GM06990 (cell line): ENCODE measurements at places on chromosomes 7 and 10.

GRCh38 chr10:112383325-112383724, 9.4 kb downstream of the ACSL5 start:
- DNase-seq, result no peak

GRCh38 chr7:94687076-94687475, 31.1 kb upstream of the SGCE start:
- DNase-seq, result no peak

DNA sequence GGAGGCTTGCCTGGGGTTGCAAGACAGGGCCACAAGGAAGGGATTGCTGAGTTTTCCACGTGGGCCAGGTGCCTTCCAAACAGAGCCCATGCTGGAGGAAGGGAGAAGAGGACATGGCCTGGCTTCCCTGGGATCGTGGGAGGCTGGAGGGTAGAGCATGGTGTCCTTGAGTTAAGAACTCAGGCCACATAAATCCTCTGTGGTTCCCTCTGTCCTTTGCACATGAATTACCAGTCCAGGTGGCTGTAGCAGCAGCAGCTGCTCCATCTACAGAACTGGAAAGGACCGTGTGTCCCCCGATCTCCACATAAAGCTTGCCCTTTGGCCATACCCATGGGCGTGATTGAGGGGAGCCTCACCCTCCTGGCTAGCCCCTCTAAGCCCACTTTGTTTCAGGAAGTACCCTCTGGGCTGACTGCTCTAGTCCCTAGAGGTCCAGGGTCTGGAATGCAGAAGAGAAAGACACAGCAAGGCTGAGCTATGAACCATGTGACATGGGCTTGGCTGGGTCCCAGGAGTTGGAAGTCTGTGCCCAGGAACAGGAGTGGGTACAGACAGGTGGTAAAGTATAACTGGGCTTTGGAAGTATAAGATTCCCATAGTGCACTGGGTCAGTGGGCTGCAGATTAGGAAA, 84.9 kb downstream of the C10orf105 start:
- DNase-seq, result no peak

- DNase-seq, result no peak
These were observed 453.0 kb downstream of the SORCS3 start for GRCh38 chr10:105094048-105094447.

DNA sequence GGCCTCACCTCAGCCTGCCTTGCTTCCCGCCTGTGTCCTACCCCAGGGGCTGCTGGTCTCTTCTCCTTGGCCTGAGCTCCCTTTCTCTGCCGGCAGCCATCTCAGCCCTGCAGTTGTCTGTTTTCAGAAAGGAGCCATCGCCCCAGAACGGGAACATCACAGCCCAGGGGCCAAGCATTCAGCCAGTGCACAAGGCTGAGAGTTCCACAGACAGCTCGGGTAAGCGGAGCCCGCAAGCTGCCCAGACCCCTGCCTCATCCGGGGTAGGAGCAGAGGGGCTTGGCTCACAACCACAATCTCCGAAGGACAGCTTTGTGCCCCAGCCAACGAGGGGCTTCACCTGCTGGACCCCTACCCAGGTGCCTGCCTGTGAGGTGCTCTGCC, 5.3 kb upstream of the DEPP1 start:
- no peak for DNase-seq

- no peak for DNase-seq
These were observed 421.1 kb upstream of the FOXK1 start for GRCh38 chr7:4260867-4261600.
